NCI-H526 treated with DMSO at 0.1 percent for 48 hours (cell line): ENCODE measurements at places on chromosomes 13 and 19.

- no peak for DNase-seq
Observed at GRCh38 chr19:7788178-7788932, 25.3 kb downstream of the CLEC4M start.

DNA sequence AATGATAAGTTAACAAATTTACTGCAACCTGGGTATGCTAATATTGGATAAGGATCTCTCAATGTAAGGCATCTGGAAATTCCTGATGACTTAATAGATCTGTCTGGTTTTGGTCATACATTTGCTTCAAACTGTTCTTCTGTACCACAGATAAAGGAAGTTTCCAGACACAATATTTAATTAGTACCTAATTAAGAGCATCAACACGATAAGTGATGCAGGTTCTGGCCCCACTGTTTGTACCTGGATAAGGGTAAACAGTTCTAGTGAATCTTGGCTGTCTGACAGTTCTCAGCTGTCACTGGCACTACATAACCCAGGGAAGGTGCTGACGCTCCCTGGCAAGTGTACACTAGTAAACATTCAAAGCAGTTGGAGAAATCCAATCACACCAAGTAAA, 165.6 kb downstream of the MZT1 start:
- no peak for DNase-seq

- no peak for DNase-seq
Observed at GRCh38 chr13:28415994-28416421, 78.9 kb downstream of the FLT1 start.

- no peak for DNase-seq
Observed at GRCh38 chr13:73622381-73622780, 511.8 kb downstream of the KLF12 start.

DNA sequence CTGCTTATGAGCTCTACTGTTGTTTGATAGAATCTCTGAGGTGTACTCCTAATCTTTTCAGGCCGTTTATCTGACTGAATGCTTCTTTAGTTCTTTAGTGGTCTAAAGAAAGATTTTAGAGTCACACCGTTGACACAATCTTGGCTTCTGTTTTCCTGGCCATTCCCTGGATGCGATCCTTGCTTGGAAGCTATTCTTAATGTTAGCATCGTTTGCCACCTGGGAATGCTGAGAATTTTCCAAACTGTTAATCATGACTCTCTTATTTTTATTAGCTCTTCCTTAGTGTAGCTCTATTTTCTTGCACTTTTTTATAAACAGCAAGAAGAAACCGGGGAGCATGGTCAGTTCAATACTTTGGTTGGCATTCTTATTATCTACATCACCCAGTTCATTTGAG, 281.0 kb upstream of the PCDH20 start:
- no peak for DNase-seq

- DNase-seq: no peak
Observed at GRCh38 chr13:90015565-90016507, 1331.7 kb upstream of the MIR17HG start.

- peak; percentile 89 for DNase-seq
Observed at GRCh38 chr19:54172471-54173358, at the start of gene TMC4. Gene TMC4 (minus strand): TSS chr19:54173160. CDS start chr19:54173117, 43 bp downstream.

- peak; percentile 10 for DNase-seq
Observed at GRCh38 chr19:45117167-45117594, 24.2 kb downstream of the PPP1R37 start.

DNA sequence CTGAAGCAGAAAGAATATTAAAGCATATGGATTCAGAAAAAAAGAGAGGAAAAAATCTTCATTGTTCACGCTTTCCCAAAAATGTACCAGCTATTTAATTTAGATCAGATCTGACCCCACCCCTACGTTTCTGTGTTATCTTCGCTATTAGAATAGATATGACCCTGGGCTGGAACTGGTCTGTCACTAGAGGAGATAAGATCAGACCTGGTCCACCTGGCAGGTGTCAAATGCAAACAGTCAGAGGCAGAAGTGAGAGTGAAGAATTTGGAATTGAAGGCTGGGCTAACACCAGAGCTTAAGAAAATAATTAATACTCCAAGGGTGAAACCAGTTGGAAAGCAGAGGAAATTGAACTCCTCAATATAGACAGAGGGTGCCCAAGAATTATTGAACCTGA, 30.0 kb upstream of the MBNL2 start:
- DNase-seq: peak; percentile 67

- DNase-seq: peak; percentile 30
Observed at GRCh38 chr19:39474139-39474620, 6.5 kb upstream of the TIMM50 start.

DNA sequence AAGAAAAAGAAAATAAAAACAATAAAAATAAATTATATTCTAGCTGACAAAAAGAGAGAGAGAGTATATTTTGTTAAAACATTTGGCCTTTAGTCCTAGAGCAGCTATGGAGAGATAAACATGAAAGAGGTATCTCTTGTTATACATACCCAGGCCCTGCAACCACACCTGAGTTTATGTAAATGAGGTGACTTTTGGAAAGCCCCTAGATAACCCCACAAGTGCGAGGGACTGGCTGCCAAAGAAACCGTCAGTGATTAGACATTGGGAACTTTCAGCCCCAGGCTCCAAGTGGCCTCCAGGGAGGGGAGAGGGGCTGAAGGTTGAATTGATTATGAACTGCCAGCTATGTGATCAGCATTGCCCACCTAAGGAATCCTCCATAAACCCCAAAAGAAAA, 2.1 kb upstream of the NLRP7 start:
- DNase-seq: no peak

- DNase-seq: no peak
Observed at GRCh38 chr19:44212866-44213346, 574 bp downstream of the ZNF227 start.

- DNase-seq: no peak
Observed at GRCh38 chr19:51181377-51181912, 39.3 kb downstream of the SIGLEC7 start.

DNA sequence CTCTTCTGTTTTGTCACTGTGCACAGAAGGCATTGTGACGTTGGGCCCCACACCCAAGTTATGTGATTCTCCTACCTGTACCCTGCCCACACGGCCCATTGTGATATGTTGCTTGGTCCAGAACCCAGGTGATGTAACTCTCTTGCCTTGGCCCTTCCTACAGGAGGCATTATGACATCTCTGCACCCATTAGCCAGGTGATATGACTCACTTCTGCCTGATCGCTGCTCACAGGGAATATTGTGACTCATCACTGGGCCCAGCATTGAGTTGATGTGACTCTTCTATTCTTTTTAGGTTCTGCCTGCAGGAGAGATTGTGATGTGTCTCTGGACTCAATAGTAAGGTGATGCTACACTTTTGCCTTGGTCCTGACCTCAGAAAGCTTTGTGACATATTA, 65.4 kb upstream of the ZNF91 start:
- no peak for DNase-seq

GRCh38 chr19:20154636-20155035, 12.4 kb upstream of the ZNF486 start:
- no peak for DNase-seq

DNA sequence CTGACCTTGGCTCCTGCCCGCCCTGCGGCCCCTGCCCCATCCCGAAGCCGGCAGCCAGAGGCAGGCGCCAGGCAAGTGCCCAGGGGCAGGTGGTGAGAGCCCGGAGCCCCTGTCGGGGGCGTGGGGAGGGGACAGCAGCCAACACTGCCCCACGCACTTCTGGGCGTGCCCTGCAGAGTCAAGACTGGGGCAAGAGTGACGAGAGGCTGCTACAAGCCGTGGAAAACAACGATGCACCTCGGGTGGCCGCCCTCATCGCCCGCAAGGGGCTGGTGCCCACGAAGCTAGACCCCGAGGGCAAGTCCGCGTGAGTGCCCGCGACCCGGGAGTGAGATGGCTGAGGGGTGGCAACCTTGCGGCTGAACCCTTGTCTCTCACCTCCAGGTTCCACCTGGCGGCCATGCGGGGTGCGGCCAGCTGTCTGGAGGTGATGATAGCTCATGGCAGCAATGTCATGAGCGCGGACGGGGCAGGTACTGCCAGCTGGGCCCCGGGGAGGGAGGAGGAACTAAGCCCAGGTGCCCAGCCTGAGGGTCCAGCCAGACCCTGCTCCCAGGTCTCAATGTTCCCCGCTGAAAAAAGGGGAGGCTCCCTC, 17.3 kb downstream of the ANKRD24 start:
- no peak for DNase-seq

GRCh38 chr13:113813749-113814434, 50.0 kb downstream of the GAS6 start:
- DNase-seq: no peak

DNA sequence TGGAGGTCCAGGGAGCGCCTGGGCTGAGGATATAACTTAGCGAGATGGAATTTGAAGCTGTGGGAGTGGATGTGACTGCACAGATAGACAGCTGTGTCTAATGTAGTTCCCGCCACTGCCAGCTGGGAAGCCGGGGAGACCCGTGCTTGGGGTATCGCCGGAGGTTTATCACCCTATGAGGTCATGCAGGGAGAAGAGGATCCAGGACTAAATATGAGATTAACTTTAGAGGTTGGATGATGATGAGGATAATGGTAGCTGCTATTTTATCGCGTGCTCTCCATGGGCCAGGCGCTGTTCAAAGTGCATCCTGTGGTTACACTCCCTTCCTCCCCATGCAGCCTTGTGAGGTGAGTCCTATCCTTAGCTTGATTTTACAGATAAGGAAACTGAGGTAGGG, 19.9 kb downstream of the SSC5D start:
- no peak for DNase-seq

GRCh38 chr19:50461066-50461875, 15.0 kb upstream of the EMC10 start:
- DNase-seq: peak; percentile 65

DNA sequence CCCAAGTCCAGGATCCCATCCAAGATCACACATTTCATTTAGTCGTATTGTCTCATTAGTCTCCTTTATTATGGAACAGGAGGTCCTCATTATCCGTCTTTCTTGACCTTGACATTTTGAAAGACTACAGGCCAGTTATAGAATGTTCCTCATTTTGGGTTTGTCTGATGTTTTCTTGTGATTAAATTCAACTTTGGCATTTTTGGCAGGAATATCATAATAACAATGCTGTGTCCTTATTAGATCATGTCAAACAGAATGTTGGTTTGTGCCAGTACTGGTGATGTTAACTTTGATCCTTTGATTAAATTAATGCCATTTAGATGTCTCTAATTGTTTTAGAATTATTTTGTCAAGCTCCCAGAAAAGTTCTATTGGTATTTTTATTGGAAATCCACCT, 106.5 kb upstream of the FRY start:
- no peak for DNase-seq

- no peak for DNase-seq
Observed at GRCh38 chr13:68708336-68708908, 1399.2 kb upstream of the ATXN8OS start.

- no peak for DNase-seq
Observed at GRCh38 chr13:100842136-100842535, 167.5 kb upstream of the TMTC4 start.

- DNase-seq: no peak
Observed at GRCh38 chr13:31377946-31378345, 178.2 kb downstream of the B3GLCT start.

DNA sequence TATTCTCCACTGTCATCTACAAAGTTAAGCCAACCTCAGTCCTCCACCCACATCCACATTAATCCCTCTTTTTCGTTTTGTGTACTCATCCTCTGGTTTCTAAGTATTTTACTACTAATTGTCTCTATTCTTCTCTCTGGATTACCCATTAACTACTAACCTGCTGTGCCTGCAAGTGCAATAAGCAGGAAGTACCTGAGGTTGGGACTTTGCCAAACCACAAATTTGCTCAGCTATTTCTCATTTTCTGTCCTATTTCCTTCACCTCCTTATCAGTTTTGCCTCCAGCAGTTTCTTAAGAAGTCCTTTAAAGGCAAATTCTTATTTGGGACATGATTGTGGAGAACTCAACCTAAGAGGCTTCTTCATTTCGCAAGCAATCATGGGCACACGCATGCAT, 1708.9 kb downstream of the SLITRK5 start:
- peak; percentile 11 for DNase-seq

DNA sequence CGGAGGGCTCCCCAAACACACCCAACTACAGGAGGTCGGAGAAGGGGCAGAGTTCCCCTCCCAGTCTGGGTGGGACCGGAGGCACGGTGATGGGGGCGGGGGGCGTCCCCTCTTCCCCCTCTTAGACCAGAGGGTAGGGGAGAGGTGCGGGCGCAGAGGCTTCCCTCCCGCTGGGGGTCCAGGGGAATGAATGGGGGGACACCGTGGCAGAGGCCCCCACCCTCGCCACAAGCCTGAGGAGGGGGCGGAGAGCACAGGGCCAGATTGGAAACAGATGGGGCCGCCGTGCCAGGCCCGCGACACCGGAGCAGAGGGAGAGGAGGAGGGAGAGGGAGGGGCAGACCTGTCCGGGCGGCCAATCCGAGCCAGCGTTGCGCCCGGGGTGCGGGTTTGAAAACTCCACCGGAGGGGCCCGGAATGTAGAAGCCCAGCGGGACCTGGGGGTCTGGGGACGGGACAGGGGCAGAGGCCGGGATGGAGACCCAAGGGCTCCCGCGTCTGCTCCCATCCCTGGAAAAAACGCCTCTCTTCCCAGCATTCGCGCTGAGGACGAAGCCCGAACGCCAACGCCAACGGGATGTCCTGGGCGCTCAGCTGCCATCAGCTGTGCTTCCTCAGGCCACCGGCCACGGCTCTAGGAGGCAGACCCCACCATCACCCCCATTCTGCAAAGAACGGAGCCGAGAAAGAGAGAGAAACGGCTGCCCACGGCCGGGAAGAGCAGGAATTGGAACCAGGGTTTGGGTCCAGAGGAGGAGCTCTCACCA, 46.8 kb downstream of the PTPRS start:
- no peak for DNase-seq
